ENCODE measurements at places on chromosomes 6 and 20.

GRCh38 chr6:5108068-5108467 lies 22.9 kb downstream of the PPP1R3G start:
- DNase-seq, result no peak

DNA sequence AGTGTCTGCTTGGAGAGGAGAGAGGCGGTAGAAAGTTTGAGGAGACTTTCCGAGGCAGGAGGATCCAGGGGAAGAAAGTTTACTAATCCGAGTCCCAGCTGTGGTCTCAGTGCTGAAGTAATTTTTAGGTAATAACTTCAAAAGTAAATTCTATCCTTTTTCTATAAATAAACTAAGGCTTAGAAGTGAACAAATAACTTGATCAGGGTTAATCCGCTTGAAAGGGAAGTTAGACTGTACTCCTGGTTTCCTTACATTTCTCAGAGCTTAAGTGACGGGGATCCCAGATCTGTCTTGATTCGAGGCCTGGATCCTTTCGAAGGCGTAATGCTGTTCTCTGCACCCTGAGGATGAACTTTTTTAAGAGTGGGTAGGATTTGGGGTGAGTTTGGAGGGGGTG lies 2.6 kb downstream of the STK35 start:
- DNase-seq, result no peak

GRCh38 chr20:35953387-35954199 lies 709 bp downstream of the SCAND1 start:
- DNase-seq, result no peak

GRCh38 chr20:52422574-52423336 lies 231.2 kb upstream of the ZFP64 start:
- no peak for DNase-seq

DNA sequence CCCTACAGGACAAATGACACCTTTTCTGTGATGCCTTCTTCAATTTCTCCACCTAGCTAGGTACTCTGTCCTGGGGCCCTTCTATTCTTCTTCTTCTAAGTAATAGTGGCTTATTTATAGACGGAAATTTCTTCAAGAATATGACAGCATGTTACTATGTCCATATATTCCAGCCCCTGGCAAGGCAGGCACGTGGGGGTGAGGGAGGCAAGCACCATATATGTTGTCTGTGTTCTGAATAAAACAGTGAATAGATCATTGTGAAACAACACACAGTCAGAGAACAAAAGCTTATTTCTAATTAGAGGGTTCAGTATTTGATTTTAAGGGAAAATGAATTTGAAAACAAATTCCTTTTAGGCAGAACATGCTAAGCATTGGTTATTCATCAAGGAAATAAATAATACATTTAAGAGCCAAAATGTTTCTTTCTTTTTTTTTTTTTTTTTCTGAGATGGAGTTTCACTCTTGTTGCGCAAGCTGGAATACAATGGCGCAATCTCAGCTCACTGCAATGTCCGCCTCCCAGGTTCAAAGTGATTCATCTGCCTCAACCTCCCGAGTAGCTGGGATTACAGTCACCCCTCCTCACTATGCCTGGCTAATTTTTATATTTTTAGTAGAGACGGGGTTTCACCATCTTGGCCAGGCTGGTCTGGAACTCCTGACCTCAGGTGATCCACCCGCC lies 6.2 kb downstream of the HEBP2 start:
- DNase-seq, result no peak

GRCh38 chr20:35474303-35474871 lies 19.0 kb downstream of the CEP250 start:
- DNase-seq, result no peak

- no peak for DNase-seq
These were observed 133.4 kb downstream of the RFPL4B start for GRCh38 chr6:112480553-112480952.

- no peak for DNase-seq
These were observed 1.9 kb upstream of the SLC24A3 start for GRCh38 chr20:19210391-19211155.

DNA sequence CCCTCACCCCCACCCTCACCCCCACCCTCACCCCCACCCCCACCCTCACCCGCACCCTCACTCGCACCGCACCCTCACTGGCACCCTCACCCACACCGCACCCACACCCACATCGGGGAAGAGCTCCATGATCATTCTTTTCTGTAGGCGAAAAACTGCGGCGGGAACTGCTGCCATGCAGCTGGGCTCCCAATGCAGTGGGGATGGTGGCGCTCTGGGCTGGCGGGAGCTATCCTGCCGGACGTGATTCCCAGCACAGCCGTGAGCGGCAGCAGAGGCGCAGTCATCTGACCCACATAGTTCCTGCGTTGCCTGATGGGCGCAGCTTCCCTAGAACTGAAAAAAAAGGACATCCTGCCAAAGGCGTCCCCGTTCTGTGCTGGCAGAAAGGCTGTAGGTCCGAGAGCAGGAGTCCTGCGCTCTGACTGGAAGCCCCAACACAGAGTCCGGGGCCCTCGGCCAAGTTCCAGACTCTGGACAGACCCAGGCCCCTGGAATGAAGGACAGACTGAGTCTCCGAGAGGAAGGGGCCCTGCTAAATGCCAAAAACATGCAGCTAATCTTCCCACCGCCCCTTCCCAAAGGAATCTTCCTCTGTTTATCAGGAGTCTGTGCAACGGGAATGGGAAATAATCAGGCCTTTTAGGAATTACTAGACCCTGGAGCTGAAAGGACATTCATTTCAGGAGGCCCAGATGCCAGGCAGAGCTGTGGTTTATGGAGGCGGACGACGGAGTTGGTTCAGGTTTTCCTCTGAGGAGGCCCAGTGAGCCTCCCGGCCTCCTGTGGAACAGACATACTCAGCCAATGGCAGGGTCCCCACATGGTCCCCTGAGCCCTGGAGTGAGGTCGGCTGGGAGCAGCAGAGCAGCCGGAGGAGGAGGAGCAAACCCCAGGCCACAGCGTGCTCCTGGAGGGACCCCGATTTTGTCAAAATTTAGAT lies 14.1 kb upstream of the TCFL5 start:
- DNase-seq, result peak; percentile 86

DNA sequence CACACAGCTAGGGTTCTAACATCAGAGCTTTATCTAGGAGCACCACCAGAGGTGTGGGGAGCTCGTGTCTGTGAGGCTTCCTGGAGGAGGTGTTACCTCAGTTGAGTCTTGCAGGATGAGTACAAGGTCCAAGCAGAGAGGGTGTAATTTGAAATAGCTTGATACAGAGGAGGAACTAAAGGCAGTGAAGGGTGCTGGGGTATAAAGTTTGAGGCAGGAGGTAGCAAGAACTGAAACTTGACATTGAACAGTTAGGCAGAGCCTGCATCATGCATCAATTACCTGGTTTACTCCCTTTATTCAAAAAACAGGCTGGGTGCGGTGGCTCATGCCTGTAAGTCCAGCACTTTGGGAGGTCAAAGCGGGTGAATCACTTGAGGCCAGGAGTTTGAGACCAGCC lies 241.2 kb downstream of the UST start:
- DNase-seq, result no peak

DNA sequence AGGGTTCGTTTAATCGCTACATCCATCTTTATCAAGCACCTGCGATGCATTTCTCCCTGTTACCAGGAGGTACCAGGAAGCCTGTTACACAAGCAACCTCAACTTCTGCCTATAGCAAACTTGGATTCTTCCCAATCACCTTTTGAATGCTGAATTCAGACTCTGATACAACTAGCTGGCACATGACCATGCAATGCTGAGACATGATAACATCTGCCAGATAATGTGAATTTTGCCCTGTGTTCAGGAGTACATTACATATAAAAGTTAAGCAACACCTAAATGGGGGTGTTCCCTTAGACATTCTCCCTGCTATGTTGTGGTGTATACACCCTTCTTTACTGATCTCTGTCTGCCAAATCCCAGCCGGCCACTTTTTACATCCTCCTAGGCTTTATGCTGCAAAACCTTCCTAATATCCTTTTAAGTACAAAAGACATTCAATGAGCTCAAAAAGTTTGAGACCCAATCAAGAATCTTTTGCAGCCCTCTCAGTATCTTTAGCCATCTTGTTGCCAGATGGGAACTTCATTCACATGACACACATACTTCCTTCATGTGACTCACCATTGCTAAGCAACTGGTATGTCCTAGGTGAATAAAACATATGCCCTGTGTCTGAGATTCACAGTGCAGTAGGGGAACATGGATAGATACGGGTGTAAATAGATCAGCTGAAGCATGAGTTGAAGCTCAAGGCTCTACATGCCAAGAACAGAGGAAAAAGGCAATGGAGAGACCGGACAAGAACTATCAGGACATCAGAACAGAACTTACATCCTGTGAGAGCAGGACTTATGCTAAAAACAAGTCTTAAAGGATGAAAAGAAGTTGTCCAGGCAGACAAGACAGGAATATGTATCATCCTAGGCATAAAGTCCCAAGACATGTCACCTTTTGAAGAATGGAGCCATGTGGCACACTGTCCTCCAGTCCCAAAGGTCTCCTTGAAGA lies 84.3 kb downstream of the ZHX3 start:
- DNase-seq, result no peak

DNA sequence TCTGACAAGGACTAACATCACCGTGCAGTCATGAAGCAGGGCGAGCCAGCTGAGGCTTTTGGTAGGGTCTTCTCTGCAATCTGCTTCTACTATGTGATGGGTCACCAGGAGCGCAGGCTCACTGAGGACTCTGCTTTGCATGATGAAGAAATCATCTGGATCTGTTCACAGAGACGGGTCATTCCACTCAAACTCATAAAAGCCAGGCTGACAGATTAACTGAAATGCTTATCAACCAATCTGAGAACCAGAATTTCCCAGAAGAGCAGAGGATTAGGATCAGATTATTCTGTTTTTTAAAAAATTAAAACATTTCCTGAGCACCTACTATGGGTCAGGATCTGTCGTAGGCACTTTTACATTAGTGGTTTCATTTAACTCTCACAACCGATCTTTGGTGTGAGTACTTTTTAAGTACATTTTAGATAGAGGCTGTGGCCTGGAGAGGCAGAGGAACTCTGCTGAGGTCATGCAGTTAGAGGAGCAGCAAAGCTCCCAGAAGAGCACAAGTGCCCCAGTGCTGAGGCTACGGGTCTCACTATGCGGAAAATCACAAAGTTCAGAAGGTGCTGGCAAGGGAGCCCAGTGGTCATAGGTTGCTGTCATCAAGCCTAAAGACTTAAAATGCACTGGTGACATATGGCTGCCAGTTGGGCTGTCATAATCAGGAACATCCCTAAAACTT lies 109.1 kb downstream of the BACH2 start:
- DNase-seq, result no peak

DNA sequence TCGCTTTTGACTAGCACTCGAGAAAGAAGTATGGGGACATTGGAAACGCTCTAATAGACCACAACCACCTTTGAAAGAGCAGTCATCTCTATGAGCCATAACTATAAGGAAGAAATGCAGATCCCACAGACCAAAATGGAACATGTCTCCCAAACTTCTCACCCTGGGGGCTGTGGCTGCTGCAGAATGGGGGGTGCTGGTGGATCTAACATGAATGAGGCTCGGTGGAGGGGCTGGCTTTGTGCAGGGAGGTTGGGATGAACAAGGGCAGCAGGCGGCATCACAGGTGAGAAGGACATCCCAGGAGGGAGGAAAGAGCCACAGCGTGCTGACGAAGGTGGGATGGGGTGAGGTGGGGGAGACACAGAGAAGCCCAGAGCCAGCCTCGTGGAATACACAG lies 10.5 kb upstream of the CCR6 start:
- DNase-seq, result no peak

GRCh38 chr6:160238278-160238711 lies 20.3 kb downstream of the SLC22A2 start:
- no peak for DNase-seq

DNA sequence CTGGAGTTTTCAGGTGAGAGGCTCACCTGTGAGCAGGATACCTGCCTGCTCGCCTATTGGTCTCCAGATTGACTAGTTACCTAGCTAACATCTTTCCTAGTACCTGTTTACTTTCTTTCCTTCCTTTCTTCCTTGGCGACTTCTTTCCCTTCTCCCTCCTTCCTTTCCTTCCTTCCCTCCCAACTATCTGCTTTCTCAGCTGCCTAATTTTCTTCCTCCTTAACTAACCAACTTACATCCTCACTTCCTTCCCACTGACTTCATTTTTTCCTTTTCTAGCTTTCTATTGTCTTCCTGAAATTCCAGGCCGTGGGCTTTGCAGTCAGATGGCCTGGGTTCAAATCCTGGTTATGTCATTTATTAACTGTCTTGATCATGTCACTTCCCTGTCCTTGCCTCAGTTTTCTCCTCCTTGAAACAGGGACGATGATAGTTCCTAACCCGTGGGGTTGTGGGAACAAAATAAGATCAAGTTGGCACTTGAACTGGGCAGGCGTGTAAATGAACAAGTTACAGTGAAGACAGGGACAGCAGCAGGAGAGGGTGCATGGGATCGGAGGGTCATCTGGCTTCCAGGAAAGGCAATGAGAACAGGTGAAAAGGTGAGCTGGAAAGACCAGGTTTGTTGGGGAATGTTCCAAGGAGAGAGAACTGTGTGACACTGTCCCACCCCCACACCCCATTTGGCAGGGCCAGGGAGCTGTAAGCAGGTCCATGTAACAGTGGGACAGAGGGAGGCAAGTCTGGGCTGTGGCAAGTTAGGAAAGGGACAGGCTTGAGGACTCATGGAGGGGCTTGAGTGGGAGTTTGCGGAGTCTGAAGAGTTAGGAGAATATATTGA lies 540 bp downstream of the SGK2 start:
- no peak for DNase-seq

DNA sequence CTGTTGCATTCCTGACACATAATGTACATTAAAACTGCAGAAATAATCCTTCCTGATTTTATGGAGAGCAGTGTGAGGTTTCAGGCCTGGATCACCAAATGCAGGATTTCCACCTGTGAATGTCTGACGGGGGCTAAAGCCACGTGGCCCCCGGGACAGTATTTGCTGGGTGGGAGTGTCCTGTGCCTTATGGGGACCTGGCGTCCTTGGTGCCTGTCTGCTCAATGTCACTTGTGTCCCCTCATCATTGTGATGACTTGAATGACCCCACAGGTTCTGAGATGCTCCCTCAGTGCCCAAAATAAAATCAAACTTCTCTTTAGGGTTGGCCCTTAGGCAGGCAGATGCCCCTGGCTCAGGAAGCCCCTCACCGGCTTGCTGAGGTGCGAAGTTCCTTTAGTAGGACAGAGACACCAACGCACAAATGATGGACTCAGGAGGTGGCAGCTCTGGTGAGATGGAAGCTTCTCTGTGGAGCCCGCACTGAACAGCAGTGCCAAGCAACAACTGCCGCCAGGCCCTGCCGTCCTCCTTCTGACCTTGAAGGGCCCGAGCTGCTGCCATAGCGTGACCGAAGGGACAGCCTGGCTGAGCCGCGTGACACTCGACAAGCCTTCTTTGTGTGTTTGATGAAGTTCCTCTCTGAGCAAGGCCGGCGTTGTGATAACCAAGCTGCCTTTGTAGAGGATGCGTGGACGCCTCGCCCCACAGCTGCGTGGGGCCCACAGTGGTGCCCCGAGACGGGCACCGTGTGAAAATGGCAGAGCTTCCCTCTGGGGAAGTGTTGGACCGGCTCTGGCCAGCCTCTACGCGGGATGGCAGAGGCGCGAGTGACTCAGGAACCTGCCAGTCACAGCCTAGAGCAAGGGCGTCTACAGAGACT lies 30.9 kb downstream of the FRMD1 start:
- DNase-seq, result no peak

GRCh38 chr6:25872814-25873213 lies 1.2 kb downstream of the SLC17A3 start:
- DNase-seq, result no peak

GRCh38 chr6:100304575-100304974 lies 160.1 kb downstream of the SIM1 start:
- no peak for DNase-seq

GRCh38 chr6:107712665-107713551 lies 111.2 kb downstream of the SCML4 start:
- peak; percentile 64 for DNase-seq
